NCI-H146 (cell line): ENCODE measurements at places on chromosomes 12 and 14.

DNA sequence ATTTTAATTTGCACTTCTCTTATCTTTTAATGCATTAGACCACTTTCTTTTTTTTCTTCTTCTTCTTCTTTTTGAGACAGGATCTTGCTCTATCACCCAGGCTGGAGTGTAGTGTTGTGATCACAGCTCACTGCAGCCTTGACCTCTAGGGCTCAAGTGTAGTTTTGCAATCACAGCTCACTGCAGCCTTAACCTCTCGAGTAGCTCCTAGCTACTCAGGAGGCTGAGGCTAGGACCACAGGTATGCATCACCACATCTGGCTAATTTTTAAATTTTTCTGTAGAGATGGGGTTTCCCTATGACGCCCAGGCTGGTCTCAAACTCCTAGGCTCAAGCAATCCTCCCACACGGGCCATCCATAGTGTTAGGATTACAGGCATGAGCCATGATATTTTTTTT lies 12.7 kb downstream of the TMED8 start:
- DNase-seq = no peak

DNA sequence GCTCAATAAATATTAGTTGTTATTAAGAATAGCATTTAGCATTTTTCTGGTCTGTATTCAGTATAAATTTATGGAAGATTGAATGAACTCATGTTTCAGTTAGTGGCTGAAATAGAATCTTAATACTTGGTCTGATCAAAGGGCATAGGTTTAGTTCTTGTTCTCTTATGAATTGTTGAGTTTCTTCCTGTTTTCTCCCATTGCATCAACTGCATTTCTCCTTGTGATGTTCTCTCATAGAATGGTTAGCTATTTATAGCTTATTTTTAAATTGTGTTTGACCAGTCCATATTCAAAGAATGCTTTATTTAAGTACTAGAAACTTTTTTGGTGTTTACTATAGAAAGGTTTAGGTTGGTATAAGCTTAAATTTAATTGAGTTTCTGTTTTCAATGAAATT lies 29.8 kb downstream of the APAF1 start:
- DNase-seq = no peak

DNA sequence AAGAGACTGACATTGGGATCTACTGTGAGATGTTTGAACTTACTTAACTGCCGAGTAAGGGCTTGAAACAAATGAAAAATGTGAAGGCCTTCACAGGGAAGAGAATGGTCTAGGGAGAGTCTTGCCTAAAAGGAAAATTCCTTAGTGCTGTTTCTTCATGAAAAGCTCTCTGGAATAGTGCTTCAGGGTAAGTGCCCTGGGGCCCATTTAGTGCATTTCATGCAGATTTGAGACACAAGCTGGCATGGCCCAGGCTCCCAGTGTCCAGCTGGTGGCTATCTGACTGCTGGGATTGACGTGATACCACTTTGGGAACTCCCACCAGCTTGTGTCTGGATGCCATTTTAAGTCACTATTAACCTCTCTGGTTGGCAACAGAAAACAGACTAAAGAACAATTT lies 26.9 kb downstream of the BEST3 start:
- DNase-seq = no peak

DNA sequence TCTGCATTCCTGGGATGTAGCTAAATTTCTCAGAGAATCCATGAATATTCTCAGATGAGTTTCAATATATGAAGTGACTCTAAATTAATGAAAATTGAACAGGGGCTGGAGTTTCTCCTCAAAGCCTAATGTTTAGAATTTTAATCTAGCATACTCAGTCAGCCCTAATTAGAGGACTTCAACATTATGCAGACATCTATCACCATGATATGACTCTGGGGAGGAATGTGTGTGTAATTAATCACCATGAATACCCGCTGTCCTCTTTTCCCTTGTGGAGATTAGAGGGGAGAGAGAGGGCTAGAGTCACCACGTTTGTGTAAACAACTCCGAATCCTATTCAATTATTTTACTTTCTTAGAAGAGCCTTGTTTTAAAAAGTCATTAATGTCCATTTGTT lies 698.6 kb upstream of the MDGA2 start:
- DNase-seq = no peak

- no peak for DNase-seq
These were observed 161.9 kb downstream of the ANO6 start for GRCh38 chr12:45377815-45378214.

GRCh38 chr12:121085506-121086353 lies 46.7 kb upstream of the OASL start:
- DNase-seq = no peak

DNA sequence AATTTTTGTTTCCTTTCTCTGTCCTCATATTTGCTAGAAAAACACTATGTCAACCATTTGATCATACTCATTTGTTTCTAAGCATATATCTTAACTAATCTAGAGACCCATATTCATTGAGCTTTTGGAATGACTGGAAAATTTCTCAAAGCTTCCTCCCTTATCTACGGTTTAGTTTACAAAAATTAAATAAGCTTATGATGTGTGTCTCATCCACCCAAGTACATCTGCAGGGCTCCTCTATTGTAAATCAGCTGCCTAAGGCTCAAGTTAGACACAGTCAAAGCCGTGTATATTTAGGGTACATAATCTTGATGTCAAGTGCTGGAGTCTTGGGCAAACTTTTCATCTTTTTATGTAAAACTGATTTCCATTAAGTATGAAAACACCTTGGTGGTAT lies 370.5 kb downstream of the DIO2 start:
- DNase-seq = no peak

- no peak for DNase-seq
These were observed 10.0 kb downstream of the SEL1L start for GRCh38 chr14:81523616-81524015.

DNA sequence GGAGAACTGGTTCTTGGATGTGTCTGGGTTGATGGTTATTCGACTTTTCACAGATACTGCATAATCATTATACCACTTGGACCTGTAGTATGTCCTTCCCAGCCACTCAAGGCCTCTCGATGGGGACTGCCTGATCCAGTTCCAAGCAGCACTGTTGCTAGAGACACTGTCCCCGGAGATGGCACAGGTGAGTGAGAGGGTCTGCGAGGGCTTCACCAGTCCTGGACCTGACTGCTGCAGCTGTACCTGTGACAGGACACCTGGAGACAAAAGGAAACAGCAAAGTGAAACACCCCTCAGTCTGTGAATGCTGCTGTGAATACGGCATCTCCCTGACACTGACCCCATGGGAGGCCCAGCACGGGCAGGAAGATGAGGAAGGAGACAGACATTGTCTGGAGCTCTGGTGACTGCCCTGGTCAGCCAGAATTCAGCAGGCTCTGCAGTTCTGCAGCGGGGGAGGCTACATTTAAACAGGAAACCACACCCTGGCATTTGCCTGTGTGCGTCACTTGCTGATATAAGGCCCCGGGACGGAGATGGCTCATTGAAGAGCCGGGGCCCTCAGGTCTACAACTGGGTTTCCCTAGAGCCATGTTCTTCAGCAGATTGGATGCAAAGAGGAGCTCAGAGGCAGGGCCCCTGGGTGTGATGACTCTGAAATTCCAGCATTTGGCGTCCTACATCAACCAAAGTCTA lies 413.6 kb downstream of the TMEM121 start:
- DNase-seq = no peak

DNA sequence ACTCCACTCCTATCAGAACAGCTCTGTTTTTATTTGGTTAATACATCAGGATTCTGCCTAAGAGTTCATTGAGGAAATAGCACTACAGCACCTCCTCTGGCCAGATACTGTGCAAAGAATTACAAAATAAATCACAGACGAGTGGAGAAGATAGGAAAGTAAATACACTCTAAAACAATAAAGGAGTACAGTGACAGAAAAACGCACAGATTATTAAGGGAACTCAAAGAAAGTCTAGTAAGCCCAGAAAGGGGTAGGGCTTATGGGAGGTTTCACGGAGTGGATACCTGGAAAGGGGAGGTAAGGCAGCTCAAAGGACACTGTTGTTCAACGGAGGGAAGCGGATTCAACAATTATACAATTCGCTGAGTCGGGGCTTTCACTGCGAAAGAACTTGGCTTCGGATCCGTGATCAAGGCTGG lies 5.5 kb downstream of the OR10AD1 start:
- DNase-seq = no peak
